NCI-H774 (cell line): ENCODE measurements at places on chromosomes 16 and 17.
A peak's percentile ranks its signal among the peaks of the same experiment; 100 is the strongest.

- DNase-seq: no peak
Measured at GRCh38 chr17:76142039-76142584, 1.1 kb upstream of the FOXJ1 start.

DNA sequence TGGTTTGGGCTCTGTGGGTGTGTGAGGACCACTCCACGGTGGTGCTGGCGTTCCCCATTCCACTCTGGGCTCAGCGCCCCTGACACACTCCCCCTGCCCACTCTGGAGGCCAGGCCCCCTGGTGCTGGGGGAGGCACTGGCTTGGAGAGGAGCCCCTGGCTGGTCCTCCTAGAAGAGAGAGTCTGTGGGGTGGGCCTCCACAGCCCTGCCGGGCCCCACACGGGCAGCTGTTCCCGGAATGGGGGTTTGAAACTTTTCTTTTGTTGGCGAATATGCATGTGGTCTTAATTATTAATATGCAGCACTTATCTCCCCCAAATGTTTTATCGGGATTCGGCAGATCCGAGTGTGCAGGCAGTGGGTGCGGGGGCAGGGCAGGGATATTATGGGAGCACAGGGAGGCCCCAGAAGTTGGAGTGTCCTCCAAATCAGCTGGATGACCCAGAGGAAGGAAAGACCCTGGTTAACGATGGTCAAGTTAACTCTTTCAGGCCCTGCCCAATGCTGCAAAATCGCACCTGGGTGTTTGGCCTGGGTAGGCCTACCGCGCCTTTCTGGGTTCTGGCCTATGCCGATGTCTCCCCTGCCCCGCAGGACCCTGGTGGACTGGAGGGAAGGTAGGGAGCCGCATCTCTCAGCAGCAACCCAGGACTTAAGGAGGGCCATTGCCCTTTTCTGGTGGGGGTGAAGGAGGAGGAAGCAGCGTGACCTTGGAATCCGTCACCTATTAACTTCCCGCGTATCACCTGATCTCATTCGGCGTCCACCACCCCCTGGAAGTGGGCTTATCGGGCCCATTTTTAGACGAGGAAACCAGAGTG is 36.0 kb downstream of the TMEM235 start:
- DNase-seq: no peak

- no peak for DNase-seq
Measured at GRCh38 chr16:27221576-27222248, 18.4 kb downstream of the KDM8 start.

- no peak for DNase-seq
Measured at GRCh38 chr17:79424471-79425185, 186.2 kb downstream of the RBFOX3 start.

GRCh38 chr17:58313815-58314705 is 14.5 kb downstream of the TSPOAP1 start:
- no peak for DNase-seq

DNA sequence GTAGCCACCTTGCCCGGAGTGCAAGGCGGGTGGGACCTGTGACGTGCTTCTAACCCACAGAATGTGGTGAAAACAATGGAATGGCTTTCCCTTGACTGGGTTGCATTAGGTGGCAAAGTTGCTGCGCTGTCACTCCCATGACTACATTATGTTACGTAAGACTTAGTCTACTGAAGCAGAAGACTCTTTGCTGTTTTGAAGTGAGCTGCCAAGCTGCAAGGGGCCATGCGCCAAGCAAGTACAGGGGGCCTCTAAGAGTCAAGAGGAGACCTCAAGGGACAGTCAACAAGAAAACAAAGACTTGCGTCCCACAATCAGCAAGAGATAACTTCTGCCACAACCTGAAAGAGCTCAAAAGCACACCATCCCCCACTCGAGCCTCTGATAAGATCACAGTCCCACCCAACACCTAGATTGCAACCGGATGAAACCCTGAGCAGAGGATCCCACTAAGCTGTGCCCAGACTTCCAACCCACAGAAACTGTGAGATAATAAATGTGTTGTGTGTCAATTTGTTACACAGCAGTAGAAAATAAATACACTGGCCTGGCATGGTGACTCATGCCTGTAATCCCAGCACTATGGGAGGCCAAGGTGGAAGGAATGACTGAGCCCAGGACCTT is 16.5 kb downstream of the ANKRD11 start:
- DNase-seq: no peak

DNA sequence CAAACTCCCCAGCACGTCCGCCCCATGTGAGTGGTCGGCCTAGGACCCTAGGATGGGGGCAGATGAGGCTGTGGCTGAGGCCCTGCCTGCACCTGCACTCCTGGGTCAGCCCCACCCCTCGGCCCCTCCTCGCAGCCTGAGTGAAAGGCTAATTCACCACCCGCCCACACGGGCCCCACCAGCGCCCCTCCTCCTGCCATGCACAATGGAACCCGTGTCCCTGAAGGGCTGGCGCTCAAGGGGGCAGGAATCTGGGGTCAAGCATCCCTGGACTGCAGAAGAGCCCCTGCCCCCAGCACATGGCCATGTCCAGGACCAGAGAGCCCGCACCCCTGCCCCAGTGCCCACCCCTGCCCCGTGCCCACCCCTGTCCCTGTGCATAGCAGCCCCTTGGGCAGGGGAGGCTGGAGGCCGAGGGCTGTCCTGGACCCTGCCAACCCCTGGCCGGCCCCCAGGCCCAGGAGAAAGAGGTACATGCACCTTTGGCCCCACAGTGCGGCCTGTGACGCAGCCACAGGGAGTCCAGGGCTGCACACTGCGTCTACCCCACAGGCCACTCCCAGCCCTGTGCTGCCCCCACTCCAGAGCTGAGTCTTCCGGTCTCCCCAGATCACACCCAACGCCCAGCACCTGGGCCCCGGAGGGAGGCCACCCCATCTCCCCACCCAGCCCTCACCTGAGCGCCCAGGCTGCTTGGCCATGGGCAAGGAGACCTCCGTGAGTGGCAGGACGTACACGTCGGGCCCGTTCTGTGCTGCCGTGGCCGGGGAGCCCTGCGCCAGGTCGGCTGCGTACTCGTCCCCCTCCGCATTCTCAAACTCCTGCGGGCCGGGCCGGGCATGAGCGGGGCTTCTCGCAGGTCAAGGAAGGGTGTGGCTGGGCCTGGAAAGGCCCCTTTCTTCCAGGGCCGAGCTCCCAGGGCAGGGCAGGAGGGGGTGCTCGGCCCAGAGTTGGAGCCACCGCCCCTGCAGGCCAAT is 34.6 kb upstream of the PVALEF start:
- no peak for DNase-seq

GRCh38 chr17:37133136-37133535 is 184.4 kb downstream of the AATF start:
- no peak for DNase-seq

DNA sequence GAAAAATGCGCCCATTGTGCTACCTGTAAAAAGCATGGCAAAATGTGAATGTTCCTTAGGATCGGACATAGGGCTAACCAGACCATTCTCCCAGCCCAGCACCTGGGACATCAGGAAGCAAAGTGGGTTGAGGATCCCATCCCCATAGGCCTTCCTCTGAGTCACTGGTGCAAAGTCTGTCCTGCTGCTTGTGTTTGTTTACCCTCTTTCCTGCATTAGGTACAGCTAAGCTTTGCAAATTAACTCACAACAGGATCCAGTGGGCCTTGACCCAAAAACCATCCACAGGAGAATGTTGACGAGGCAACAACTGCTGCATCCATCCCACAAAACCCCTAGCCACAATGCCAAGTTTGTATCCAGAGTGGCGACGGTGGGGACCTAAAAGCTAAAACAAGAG is 106.2 kb downstream of the GRIN2A start:
- DNase-seq: no peak

DNA sequence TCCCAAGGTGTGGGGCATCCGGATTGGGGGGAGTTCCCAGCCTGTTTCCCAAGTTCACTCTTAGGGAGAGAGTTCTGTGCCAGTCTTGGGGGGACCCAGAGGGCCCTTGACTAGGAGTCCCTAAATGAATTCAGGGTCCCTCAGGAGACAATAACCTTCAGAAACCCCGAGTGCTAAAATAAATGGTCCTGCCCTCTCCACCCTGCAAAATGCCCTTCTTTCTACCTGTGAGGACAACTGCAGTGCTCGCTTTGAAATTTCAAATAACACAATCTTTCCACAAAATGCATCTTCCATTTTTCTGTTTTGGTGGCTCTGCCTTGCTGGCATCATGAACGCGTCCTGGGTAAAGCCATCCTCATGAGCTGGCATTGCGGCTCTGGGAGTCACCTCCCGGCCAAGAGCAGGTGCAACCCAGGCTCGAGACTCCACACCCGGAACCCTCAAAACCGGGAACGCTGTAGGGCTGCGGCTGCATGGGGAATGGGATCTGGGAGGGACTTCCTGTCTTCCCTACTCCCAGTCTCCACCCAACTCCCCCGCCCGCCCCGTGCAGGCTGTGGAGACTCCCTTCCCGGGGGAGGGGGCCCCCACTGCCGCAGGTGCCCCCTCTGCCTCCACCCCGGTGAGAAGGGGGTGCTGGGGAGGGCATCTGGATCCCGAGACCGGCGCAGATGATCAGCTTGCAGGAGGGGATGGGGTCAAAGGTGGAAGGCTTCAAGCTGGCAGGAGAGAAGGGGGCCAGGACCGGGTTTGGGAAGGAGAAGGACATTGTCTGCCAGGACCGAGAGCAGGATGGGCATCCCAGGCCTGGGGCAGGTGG is at the start of gene ZNF205:
ZNF205 (plus strand) TSS at position 529 of the 823 bp plus-strand sequence. CDS start 845 bp downstream, outside the sequence.
- DNase-seq: peak; percentile 77

- no peak for DNase-seq
Measured at GRCh38 chr17:29216856-29217255, 29.8 kb upstream of the CRYBA1 start.

DNA sequence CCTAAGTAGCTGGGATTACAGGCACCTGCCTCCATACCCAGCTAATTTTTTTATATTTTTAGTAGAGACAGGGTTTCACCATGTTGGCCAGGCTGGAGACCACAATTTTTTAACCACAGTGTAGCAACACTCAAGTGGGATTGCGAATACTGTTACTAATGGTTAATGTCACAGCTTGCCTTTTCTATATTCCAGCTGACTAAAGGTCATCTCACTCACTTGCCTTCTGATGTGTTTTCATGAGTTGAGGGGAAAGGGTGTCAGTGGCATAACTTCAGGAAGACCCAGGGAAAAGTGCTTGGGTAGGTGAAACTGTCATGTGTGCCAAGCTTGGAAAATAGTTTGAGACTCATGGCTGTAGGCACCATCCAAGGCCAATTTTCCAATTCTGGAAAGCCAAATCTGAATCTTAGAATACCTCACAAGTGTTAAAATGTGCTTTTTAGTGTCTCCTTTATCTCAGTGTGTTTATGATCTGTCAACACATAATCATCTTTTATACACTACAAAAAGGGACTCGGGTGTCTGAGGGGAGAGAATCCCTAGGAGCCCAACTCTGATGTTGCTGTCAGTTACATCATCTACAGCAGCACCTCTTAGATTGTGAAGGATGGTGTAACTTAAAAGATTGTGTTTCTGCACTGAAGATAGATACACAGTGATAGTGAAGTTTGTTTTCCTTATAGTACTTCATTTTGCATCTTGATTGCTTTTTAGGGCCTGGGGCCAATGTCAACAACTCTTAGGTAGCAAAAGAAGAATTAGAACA is 27.1 kb downstream of the OGFOD1 start:
- DNase-seq: no peak
